ENCODE measurements at places on chromosomes 7 and 10. TPM values are rescaled to one million over a fixed set of nuclear protein-coding genes. Genes with fewer than 3 reads are reported as not detected.

The IFIT5 gene
- total RNA-seq, result 25.2 TPM

DNA sequence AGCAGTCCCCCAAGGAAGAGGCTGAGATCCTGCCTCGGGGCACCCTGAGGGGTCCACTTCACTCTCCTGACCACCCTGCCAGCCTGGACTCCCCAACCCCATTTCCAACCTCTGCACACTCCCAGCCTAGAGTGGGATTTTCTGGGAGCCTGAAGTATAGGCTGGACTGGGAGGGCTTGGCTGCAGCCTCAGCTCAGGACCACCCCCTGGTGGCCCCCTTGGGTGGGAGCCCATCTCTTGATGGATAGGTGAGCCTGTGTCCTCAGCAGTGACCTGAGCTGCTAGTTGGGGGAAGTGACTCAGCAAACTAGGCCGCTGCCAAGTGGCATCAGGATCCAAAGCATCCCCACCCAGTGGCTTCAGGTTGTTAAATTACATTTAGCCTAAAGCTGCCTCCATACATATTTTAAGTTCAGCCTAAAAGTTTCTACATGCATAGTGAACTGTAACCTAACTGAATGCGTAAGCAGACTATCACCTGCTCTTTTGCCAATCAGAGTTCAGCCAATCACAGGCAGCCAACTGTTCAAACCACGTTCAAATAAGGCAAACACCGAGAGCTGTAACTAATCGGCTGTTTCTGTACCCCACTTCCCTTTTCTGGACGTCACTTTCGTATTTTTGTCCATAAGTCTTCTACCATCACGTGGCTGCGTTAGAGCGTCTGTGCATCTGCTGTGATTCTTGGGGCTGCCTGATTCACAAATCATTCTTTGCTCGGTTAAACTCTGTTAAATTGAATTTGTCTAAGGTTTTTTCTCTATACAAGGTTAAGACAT is 144.0 kb downstream of the PLPP4 start:
- no peak for DNase-seq

The HDAC9 gene
- total RNA-seq, result 1.2 TPM

The PHYHIPL gene
- not detected for total RNA-seq

- DNase-seq, result no peak
Observed at GRCh38 chr7:90817151-90817550, 221.0 kb downstream of the CDK14 start.

The AS3MT gene
- total RNA-seq, result 0.67 TPM

- no peak for DNase-seq
Observed at GRCh38 chr10:99520847-99521764, 11.6 kb upstream of the NKX2-3 start.

GRCh38 chr10:47022311-47023131 is 111.3 kb downstream of the PTPN20 start:
- DNase-seq, result no peak

The CNTNAP2 gene
- not detected for total RNA-seq

DNA sequence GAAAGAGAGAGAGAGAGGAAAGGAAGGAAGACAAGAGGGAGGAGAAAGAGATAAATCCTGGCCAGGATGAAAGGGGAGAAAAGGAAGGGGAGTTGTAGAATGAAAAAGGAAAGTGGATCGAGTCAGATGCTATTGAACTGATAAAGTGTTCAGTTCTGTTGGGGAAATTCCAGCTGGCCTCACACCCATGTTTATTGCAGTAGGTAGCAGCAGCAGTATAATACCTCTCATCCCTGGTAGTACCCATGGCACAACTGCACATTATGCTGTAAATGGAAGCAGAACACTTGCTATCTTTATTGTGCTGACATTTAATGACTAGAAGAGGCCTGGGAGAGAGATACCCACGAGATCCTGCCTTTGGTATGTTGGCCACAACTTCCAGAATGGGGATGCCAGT is 178.1 kb downstream of the EVX1 start:
- no peak for DNase-seq
